Activated CD4-positive, alpha-beta T cell treated with anti-CD3 and anti-CD28 coated beads, Interleukin-2, amount 10 ng/mL, durations not matched to agents 24 days and 14 days (primary cell): ENCODE measurements at places on chromosomes 1 and 21. TPM values are rescaled to one million over a fixed set of nuclear protein-coding genes. Genes with fewer than 3 reads are reported as not detected.
A peak's percentile ranks its signal among the peaks of the same experiment; 100 is the strongest.

DNA sequence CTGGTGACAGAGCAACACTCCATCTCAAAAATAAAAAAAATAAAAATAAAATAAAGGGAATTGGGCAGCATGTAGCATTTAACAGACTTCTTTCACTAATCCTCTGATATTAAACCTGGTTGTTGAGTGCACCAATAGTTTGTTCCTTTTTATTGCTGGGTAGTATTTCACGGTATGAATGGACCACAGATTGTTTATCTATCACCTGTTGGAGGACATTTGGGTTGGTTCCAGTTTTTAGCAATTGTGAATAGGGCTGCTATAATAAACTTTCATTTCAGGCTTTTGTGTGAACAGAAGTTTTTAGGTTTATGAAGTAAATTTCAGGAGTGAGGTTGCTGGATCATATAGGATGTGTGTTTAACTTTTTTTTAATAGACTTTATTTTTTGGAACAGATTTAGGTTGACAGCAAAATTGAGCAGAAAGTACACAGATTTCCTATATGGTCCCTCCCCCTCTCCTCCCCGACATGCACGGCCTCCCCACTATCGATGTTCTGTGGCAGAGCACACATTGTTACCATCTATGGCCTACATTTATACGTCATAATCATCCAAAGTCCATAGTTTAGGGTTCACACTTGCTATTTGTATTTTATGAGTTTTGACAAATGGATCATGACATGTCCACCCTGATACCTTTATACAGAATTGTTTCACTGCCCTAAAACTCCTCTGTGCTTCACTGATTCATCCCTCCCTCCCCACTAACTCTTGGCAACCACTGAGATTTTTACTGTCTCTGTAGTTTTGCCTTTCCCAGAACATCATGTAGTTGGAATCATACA, 66.1 kb upstream of the TMPRSS2 start:
- H3K27me3 ChIP-seq = peaks cover 8% of the 10 kb centered on the region
- H3K4me1 ChIP-seq = no peaks in the 10 kb centered on the region
- H3K4me3 ChIP-seq = no peak overlapping the region
- no peak overlapping the region for H3K27ac ChIP-seq

- no peaks in the 10 kb centered on the region for H3K4me1 ChIP-seq
- no peaks in the 10 kb centered on the region for H3K36me3 ChIP-seq
- no peak overlapping the region for H3K4me3 ChIP-seq
- H3K27ac ChIP-seq = no peak overlapping the region
- no peak for DNase-seq
These were observed 4.5 kb downstream of the LCE2D start for GRCh38 chr1:152667648-152668047.

DNA sequence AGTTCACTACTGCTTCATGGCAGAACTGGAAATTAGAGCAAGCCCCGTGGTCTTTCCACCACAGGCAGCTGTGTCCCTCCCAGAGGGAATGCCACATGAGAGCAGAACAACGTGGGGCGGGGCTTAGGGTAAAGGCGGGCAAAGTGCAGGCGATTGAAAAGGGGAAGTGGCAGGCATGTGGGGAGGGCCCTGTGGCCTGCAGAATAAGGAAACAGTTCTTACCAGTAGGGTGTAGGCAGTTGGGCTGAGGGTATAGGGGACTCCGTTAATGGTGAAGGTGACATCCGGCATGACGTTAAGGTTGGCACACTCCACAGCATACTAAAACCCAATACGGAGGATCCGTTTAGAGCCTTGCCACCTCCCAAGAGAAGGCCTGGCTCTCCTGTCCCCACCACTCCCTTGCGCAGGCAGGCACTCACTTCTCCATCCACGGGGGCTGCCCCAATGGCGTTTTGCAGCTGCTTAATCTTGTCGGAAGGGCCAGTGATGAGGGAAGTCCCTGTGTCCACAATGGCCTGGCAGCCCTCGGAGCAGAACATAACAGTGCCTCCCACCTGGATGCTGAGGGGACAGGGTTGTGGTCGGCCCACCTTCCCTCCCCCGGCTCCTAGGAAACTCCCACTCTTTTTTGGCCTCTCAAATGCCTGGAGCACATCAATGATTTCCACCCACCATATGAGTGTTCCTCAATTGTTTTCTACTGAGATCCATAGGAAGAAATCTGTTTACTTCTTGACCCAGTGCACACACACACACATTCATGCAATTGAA, 9.1 kb upstream of the RAB7B start:
- no peaks in the 10 kb centered on the region for H3K36me3 ChIP-seq
- peaks cover 18% of the 10 kb centered on the region for H3K4me1 ChIP-seq
- H3K27ac ChIP-seq = peak overlapping the region; percentile 62

DNA sequence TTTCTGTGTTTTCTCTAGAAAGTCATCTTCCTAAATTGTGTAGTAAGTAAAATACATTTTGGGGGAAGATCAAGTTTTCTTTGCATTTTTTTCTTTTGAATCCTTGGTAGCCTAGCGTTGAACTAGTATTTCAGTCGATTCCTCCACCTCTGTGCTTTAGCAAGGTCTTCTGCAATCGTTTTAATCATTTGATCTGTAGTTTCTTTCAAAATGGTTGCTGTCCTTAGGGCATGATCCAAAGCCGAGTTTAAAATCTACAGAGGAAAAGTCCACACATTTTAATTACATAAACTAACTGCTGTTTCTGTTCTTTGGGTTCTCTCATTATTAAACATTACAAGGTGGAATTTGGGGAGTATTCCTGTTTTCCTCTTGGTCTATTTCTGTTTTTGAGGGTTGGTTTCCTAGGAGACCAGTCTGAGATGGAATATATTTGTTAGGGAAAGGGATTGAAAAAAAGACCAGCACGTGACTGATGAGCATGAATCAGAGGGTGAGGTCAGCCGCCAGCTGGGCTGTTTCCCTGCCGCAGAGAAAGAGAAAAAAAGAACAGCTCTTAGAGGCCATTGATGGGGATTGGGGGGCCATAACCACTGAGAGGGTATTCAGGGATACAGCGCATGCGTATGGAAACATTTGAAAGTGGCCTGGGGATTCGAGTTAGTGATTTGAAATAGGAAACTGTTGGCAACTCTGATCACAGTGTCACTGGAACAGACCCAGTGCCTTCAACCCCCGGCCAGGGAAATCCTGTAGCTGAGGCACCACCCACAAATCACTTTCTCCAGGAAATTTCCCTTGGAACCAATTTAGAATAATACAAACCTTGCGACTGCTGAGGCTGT, 40.6 kb downstream of the AKNAD1 start:
- no peak overlapping the region for H3K27ac ChIP-seq
- peaks cover 23% of the 10 kb centered on the region for H3K27me3 ChIP-seq
- DNase-seq = peak; percentile 46

- no peak for DNase-seq
- H3K36me3 ChIP-seq = no peaks in the 10 kb centered on the region
- no peak overlapping the region for H3K27ac ChIP-seq
- peaks cover 15% of the 10 kb centered on the region for H3K27me3 ChIP-seq
These were observed 16.4 kb downstream of the KCNA10 start for GRCh38 chr1:110502402-110503151.

GRCh38 chr1:82931006-82931405, 1067.9 kb downstream of the TTLL7 start:
- H3K27ac ChIP-seq = no peak overlapping the region
- H3K4me3 ChIP-seq = no peak overlapping the region
- no peaks in the 10 kb centered on the region for H3K4me1 ChIP-seq
- H3K27me3 ChIP-seq = no peaks in the 10 kb centered on the region
- no peaks in the 10 kb centered on the region for H3K36me3 ChIP-seq
- no peak for DNase-seq

GRCh38 chr1:28173151-28173979, 3.1 kb downstream of the PTAFR start:
- H3K27ac ChIP-seq = peak overlapping the region; percentile 56
- H3K36me3 ChIP-seq = no peaks in the 10 kb centered on the region
- H3K4me3 ChIP-seq = peak overlapping the region; percentile 36

DNA sequence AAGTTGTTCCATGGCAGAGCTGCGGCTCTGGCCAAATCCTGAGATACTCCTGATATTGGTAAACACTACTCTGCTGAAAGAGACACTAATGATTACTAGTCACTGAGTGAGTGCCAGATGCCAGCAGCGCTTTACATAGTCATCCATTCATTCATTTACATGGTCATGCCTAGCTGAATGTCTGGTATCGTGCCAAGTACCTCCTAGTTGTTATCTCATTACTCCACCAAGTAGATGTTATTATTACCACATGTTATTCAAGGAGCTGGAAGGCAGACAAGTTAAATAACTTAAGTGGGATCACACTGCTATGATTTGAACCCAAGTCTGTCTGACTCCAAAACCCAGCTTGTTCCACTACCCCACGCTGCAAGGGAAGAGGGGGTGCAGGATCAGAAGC, 4.7 kb downstream of the OLFML2B start:
- H3K4me1 ChIP-seq = peaks cover 5% of the 10 kb centered on the region
- no peak overlapping the region for H3K4me3 ChIP-seq
- no peak for DNase-seq
- peaks cover 22% of the 10 kb centered on the region for H3K27me3 ChIP-seq
- no peaks in the 10 kb centered on the region for H3K36me3 ChIP-seq

GRCh38 chr1:117655220-117655577, 49.4 kb downstream of the TENT5C start:
- DNase-seq = no peak
- no peaks in the 10 kb centered on the region for H3K36me3 ChIP-seq
- H3K27me3 ChIP-seq = peaks cover 12% of the 10 kb centered on the region

- no peak overlapping the region for H3K4me3 ChIP-seq
- no peaks in the 10 kb centered on the region for H3K36me3 ChIP-seq
- H3K27ac ChIP-seq = no peak overlapping the region
- peaks cover 2% of the 10 kb centered on the region for H3K4me1 ChIP-seq
These were observed 20.0 kb upstream of the PDZK1IP1 start for GRCh38 chr1:47209725-47210325.

- H3K4me3 ChIP-seq = no peak overlapping the region
- no peaks in the 10 kb centered on the region for H3K27me3 ChIP-seq
- no peaks in the 10 kb centered on the region for H3K36me3 ChIP-seq
- DNase-seq = no peak
- H3K4me1 ChIP-seq = no peaks in the 10 kb centered on the region
These were observed 347.6 kb upstream of the AJAP1 start for GRCh38 chr1:4306559-4307467.

DNA sequence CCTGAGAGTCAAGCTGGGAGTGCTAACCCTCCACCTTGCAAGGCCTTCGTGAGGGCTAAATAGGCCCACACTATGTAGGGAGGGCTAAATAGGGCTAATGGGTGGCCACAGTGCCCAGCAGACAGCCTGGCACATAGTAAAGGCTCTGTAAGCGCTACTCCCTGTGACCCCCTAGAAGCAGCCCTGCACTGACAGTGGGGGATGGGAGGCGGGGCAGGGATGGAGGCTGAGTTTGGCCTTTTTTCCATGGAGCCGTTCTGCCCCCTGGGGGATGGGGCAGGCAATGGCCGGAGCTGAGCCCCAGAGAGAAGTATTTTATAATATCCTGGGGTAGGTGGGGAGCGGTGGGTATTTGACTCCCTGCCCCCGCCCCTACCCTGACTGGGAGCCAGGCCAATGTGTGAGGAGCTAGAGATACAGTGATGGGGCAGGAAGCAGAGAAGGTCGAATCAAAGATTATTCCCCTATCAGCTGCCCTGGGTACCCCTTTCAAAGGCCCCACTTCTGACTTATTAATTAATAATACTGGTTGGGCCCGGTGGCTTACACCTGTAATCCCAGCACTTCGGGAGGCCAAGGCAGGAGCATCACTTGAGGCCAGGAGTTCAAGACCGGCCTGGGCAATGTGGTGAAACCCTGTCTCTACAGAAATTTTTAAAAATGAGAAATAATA, 42.3 kb downstream of the LACTBL1 start:
- no peaks in the 10 kb centered on the region for H3K4me1 ChIP-seq
- H3K27ac ChIP-seq = no peak overlapping the region
- peaks cover 2% of the 10 kb centered on the region for H3K27me3 ChIP-seq
- H3K36me3 ChIP-seq = no peaks in the 10 kb centered on the region
- peak; percentile 65 for DNase-seq

DNA sequence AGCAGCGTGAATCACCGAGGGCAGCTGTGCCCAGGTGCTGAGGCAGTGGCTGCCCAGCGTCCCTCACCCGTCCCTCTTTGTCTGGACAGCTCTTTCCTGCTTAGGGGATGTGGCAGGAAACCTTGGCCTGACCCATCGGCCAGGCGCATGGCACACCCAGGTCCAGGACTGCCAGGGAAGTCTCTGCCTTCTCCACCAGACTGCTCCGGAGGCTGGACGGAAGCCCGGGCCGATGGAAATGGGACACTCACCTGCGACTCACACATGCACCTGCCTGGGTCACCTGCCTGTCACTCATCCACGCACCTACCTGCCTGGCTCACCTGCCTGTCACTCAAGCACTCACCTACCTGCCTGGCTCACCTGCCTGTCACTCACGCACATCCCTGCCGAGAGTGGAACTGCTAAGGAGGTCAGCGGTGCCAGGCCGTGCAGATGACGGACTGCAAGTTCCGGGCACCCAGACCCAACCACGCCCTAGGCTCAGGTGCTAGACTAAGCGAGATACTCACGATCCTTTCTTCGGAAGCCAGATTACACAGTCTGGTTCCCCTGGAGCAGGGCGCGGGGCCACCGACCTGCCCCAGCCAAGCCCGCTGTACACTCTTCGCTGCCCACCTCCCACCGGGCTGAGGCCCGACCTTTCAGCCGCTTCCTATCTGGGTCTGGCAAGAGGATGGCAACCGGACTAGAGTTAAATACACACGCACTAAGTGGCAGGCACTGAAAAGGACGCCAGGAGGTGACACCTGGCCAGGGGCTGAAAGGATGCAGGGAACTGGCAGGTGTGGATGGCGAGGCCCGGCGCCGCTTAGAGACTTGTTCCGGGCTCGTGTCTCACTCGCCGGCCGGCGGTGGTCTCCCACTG, 1.1 kb downstream of the UBE2J2 start:
- peaks cover 20% of the 10 kb centered on the region for H3K36me3 ChIP-seq
- H3K27me3 ChIP-seq = no peaks in the 10 kb centered on the region
- peak overlapping the region; percentile 86 for H3K4me3 ChIP-seq
- peak overlapping the region; percentile 76 for H3K27ac ChIP-seq
- peaks cover 28% of the 10 kb centered on the region for H3K4me1 ChIP-seq
- peak; percentile 75 for DNase-seq

DNA sequence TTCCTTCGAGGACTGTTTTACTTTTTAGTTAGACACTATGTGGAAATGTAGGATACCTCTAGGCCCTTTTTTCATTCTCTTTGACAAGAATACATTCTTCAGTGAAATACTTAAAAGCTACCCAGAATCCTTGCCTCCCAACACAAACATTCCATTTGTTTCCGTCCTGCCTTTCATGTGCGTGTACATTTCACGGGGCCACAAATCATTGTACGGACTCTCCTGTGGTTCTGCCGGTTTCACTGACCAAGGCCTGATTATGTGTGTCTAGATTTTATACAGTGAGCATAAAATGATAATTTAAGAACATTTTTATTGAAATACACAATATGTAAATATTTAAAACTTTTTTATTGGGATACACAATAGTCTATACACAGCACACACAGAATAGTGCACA, 76.4 kb downstream of the RUNX3 start:
- no peak for DNase-seq
- peaks cover 53% of the 10 kb centered on the region for H3K27me3 ChIP-seq
- H3K4me1 ChIP-seq = peaks cover 12% of the 10 kb centered on the region

GRCh38 chr1:48405400-48405799, 66.6 kb downstream of the SPATA6 start:
- H3K4me3 ChIP-seq = no peak overlapping the region
- H3K36me3 ChIP-seq = no peaks in the 10 kb centered on the region
- no peak for DNase-seq
- no peaks in the 10 kb centered on the region for H3K27me3 ChIP-seq

Gene LRRC71
- total RNA-seq = not detected in 2 replicates

Gene SPRR3
- total RNA-seq = not detected in 2 replicates

Gene KCTD3
- 4.5 and 6.9 TPM in 2 replicates for total RNA-seq

Gene SYCP1
- not detected in 2 replicates for total RNA-seq

Gene RGS1
- 5.1 and 6.4 TPM in 2 replicates for total RNA-seq

Gene ATAD3C
- 0.40 and 0.75 TPM in 2 replicates for total RNA-seq

Gene LCE2A
- total RNA-seq = not detected in 2 replicates
